Stimulated activated CD4-positive, alpha-beta T cell treated with anti-CD3 and anti-CD28 coated beads, TNF-alpha, amount 100 ng/mL, for 24 hours (primary cell): ENCODE measurements at places on chromosomes 1 and 21.

GRCh38 chr1:78587211-78587610, 33.0 kb upstream of the IFI44L start:
- no peak for DNase-seq

DNA sequence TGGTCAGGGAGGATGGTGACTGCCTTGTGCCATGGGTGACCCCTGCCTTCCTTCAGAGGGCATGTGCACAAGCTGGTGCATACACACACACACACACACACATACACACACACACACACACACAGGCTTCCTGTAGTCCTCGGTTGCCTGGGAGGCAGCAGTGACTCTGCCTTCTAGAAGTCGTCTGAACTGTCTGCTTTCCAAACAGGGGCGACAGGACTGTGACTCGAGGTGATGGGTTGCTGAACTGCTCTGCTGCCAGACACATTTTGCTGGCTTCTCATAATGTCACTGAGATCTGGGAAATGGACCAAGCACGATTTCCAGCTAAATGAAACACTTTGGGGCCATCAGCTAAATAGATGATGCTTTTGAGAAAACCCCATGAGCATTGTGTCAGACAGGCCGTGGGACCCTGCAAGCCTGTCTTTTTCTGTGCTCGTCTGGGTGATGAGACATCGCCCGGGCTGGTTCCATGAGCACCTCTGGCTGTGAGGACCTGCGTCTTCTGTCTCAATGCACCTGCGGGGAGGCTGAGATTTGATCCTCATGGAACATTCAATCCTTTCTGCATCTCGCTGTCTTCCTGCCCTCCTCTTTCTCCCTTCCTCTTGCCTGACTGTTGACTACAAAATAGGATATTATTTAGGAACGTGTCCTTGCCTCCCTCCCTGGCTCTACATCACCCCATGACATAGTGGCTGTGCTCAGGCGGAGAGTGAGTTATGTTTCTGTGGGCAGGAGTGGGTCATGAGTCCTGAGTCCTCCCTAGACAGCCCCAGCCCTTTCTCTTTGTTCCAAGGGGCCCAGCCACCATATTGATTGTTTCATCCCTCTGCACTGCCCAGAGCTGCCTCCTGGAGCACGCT, 436.8 kb downstream of the CAMTA1 start:
- DNase-seq, result no peak

DNA sequence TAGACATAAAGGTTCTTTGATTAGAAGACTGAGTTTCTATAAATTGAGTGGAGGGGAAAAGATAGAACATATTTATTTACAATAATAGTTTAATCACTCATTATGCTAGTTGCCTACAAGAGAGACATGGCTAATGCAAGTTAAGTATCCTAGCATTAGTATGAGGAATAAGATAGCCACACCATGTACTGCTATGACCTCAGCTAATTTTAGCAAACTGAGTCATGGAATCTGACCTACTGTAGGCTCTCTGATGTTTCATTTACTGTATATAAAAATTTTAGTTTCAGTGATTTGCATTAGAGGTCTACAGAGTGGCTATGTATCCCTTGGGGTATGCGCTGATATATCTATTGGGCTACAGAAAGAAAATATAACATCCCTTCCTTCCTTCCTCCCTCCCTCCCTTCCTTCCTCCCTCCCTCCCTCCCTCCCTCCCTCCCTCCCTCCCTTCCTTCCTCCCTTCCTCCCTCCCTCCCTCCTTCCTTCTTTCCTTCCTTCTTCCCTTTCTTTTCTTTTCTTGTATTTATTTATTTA, 5.8 kb downstream of the AGL start:
- no peak for DNase-seq

DNA sequence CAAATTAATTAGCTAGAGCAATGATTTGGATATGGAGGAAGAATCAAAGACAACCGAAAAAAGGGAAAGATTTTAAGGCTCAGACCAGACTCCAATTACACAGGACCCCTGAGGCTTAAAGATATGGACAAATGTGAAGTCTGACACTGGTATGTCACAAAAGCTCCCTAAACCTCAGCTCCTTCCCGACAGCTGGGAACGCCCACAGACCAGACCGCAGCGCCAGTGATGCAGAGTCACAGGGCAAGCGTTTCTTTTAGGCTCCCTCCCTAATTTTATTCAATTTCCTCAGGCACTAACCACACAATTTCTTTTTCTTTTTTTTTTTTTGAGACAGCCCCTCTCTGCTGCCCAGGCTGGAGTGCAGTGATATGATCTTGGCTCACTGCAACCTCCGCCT, 40.2 kb downstream of the NID1 start:
- DNase-seq, result no peak

GRCh38 chr1:8525216-8525557, 207.3 kb downstream of the SLC45A1 start:
- DNase-seq, result no peak

GRCh38 chr1:241819340-241819866, 28.6 kb upstream of the EXO1 start:
- DNase-seq, result no peak

- DNase-seq, result no peak
Measured at GRCh38 chr1:114196992-114197907, 43.6 kb upstream of the SYT6 start.

DNA sequence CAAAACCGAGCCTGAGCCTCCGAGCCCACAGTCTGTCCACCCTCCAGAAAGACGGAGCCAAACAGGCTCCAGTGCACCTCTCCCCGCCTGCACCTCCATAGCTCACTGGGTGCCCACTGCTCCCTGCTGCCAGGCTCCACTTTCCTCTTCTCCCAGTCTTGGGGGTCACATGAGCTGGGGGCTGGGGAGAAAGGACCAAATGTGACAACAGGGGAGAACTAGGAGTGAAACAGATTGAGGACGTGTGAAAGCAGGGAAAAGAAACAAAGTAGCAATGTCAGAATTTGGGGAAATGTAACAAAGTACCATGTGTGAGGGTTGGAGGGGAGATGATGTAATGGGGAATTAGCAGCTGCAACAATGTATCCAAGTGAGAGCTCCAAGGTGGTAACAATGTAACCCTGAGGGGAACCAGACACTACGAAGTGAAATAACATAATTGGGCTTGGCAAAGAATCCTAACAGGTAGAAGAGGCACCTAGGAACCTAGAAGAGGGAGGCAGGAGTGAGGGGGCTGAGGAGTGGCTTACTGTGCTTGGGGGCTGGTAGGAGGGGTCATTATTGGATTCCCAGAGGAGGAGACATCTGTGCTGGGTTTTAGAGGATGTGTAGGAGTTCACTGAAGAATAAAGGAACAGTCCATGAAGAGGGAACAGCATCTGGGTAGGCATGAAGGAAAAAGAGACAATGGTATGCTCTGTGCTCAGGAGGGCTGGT, 12.5 kb downstream of the SDC3 start:
- DNase-seq, result no peak

DNA sequence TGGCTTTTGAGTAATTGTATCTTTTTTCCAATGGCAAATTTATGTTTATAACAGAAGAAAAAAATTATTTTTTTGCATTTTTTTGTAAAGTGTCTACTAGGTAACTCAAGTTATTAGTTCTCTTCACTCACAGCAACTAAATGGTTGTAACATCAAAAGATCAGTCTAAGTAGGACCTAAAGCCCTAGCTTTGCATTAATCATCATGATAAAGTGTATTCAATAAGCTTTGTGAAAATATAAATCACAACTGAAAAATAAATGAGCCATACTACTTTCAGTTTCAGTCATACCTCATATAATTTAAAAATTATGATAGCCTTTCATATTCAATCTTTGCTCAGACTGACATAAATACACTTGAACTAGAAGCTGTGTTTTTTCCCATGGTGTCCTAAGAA, 6.9 kb downstream of the TAF5L start:
- DNase-seq, result no peak

DNA sequence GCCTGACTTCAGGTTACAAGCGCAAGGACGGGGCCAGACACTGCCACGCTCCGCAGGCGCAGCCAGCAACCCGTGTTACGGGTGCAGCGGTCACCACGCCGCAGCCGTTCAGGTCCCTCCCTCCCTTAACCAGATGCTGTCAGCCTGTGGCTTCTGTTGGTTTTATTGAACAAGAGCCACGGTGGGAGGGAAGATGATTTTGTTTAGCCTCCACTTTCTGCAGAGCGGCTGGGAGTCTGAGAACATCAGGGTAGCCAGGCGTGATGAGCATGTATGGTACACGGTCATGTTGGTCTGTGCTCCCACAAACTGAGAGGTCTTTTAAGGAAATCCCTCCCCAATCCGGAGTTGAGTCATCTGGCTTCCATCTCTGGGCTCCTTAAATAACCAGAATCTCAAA, 18.5 kb upstream of the ADARB1 start:
- no peak for DNase-seq
